Heart right ventricle (tissue), 16 donors: ENCODE measurements at places on chromosomes 1 and 21.

- DNase-seq: no peak
Observed at GRCh38 chr1:243979396-243979795, 71.7 kb upstream of the ZBTB18 start.

GRCh38 chr1:16215882-16216753 lies 3.7 kb upstream of the ARHGEF19 start:
- peak; percentile 74 for DNase-seq

GRCh38 chr1:208000504-208000903 lies 89.6 kb upstream of the CD34 start:
- no peak for DNase-seq

GRCh38 chr1:2989976-2990375 lies 31.3 kb upstream of the ACTRT2 start:
- no peak for DNase-seq

DNA sequence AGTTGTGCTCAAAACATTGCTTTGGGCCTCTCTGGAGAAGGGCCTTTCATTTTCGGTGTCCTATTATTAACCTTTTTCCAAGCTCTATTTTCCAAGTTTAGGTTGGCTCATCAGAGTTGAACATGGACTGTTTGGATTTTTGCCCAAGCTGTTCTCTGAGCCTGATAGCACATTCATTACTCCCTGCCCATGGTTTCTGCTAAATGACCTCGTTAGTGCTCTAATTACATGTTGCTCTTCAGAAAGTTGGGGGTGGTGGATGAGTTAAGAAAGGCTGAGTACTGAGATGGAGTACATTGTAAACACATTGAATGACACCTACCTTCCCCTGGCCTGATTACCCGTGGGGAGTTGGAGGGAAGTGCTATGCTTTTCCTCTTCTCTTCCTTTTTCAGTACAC lies 38.9 kb downstream of the LMO4 start:
- DNase-seq: no peak

GRCh38 chr1:55813618-55814017 lies 598.5 kb upstream of the USP24 start:
- DNase-seq: peak; percentile 27

- DNase-seq: peak; percentile 50
Observed at GRCh38 chr21:36104317-36105300, 30.3 kb upstream of the CBR3 start.

DNA sequence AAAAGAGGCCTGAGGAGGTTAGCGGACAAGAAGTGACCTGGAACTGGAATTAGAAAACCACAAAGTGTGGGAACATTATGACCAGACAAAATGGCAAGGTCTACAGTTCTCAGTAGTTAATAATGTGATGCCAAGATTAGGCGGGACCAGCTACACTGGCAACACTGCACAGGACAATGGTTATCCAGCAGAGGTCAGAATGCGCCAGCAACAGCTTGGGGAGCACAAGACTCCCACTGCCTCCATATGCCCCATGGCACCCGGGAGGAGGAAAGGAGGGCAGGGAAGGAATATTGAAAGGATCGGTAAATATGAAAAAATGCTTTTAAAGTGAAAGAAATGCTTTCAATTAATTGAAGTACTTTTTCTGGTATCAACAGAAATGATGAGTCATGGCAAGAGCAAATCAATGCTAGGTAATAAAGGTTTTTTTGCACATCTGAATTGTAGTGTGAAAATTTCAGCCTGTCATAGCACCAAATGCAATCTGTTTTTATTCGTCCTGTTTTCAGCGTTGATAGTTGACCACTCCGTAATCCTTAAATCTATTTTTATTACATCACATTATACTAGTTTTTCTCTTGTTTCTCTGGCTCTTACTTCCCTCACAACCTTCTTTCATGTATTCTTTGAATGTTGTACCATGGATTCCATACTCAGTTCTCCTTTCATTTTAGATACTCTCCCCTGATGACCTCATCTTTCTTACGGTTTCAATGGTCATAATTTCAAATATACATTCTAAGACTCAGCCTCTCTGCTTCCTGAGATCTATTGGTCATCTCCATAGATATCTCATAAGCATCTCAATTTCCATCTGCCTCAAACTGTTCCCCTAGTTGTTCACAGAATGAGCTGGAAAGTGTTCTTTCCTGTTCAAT lies 30.7 kb downstream of the VCAM1 start:
- DNase-seq: no peak

- DNase-seq: no peak
Observed at GRCh38 chr1:6907676-6908434, 122.6 kb downstream of the CAMTA1 start.

GRCh38 chr1:221778535-221779142 lies 36.8 kb upstream of the DUSP10 start:
- DNase-seq: no peak

GRCh38 chr1:8746554-8746953 lies 70.9 kb downstream of the RERE start:
- no peak for DNase-seq

DNA sequence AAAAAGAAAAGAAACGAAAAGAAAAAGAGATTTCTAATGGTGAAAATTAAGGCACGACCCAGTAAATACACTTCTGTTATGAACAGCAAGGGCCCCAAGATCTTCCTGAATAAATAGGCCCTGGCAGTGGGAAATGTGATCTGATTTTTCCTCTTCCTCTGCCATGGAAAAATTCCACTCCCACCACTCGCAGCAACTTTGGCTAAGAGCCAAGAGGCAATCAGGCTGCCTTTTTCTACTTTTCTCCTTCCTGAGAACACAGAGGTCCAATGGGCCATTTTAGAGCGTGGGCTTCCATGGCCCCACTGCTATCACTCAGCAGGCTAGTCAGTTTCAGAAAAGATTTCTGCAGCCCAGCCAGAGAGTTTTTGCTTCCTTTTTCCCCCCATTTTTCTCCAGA lies 33.7 kb upstream of the AK4 start:
- peak; percentile 63 for DNase-seq

DNA sequence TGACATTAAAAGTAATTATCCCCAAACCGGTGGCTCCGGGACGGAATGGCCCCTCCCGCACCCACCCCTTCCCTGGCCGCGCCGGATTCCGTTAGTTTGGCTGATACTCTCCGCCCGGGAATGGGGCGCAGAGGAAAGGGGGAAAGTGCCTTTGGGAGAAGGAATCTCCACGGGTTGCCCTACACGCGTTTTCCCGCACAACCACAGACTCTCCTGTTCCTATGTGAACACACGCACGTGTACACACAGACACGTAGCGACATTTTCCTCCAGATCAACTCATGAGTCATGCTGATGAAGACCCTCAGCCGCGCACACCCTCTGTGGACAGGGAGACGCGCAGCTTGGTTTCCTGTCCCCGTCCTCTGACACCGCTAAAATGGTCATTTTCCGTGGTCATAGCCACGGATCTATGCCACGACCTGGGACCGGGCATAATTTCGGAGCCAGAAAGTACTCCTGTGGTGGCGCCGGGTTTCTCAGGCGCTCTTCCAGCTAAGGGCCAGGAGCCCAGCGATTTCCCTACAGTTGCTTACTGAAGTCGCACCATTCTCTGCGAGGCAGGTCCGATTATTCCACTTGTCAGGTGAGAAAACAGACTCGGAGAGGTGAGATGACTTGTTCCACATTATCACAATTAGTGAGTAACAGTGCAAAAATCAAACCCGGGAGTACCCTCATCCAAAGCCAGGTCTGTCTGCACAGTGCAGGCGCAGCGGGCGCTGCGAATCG lies 4.0 kb upstream of the DMRTA2 start:
- no peak for DNase-seq

DNA sequence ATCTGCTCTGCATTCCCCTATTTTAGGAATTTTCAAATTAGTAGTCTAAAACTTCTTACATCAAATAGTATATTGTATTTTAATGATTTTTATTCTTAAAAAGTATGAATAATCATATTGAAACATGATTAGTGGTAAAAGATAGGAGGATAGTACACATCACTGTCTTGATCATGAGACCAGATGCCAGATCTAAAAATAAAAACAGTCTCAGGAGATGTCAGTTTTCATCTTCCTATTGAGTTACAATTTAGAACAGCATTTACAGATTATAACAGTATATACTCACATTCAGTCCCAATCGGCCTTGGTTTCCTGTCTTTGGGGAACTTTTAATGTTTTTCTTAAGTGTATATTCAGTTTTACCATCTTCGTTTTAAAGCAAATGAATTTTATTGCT lies 95.9 kb downstream of the USP25 start:
- no peak for DNase-seq

GRCh38 chr1:6590046-6590445 lies 10.3 kb downstream of the ZBTB48 start:
- no peak for DNase-seq

DNA sequence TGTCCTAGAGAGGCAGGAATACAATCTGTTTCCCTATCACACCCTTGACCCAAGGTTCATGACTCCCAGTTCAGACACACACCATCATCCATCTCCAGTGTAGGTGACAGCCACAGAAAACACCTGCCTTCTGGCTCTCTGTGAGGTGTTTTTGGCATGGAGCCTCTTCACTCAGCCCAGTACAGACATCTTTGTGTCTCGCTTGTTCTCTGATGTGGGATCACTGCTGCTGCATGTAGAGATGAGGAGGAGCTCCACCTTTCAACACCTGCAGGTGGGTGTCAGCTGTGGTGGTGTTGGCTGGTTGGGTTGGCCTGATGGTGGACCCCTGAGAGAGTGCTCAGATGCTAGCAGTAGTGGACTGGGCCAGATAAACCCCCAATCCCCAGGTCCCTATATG lies 916.7 kb upstream of the B3GALT2 start:
- DNase-seq: no peak

DNA sequence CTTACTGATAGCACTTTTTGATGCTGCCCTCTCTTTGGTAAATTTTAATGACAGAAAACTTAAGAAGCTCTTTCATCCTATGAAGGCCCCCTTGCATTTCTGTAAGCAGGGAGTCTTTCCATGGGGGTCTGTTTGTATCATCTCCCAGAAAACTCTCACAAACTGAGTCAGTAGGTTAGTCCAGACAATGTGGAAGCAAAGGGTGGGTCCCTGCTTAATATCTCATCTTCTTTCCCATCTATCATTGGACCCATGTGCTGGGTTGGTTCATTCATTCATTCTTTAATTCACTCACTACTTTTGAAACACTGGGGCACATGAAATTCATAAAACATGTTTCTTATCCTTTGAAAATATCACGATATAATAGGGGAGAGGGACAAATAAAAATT lies 164.3 kb downstream of the NTMT2 start:
- DNase-seq: no peak

DNA sequence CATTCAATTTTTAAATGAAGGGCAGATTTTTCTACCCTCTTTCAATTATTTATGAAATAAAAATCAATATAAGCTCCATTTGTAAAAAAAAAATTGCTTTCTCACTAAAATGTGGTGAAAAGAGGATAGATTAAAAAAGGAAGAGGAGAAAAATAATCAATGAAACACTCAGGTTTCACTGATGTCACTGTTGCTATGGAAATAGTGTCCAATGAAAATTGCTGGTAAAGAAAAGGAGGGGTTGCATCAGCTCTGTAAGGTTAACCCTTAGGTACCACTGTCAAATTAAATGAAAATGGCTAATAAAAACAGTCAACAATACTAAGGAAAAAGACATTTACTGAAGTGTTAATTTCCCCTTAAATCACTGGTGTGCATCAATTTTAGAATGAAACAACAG lies 91.6 kb upstream of the TTC39A start:
- no peak for DNase-seq

GRCh38 chr1:193438312-193438711 lies 251.9 kb upstream of the B3GALT2 start:
- DNase-seq: no peak

- DNase-seq: no peak
Observed at GRCh38 chr1:107551456-107551855, 410.6 kb downstream of the NTNG1 start.

- DNase-seq: no peak
Observed at GRCh38 chr1:17731460-17731859, 23.7 kb upstream of the ACTL8 start.

DNA sequence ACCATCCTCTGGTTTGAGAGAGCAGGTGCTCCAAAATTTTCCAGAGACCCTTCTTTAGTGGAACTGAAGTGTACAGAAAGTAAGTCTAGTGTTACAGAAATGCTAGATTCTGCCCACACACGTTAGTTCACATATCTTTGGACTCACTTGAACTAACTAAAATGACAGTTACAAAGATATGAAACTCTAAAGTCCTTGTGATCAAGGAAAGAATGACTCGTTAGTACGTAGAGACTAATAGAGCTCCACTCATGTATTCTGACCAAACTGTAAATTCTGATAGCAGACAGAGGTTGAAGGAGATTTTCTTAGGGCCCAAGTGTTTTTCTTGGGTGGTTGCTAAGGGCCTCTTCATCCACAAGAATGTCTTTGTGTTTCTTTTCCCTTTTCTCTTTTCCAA lies 491.5 kb upstream of the B3GALT2 start:
- DNase-seq: no peak

GRCh38 chr1:204408074-204408507 lies 3.5 kb downstream of the PPP1R15B start:
- peak; percentile 56 for DNase-seq

DNA sequence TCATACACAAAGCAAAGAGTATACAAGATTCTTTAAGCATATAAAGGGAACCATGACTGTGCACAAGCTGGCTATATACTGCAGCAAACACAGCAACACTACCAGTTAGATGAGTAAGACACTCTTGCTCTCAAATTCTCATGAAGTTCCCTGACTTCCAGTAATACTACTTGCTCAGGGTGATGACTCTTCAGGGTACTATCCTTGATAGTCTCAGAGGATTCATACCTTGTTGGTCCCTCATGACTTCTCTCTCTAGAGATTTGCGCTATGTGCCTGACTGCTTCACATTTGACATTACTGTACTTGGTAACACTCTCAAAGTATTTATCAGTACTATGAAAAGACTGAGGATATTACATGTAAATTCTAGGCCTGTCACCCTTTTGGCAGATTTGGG lies 159.8 kb upstream of the ZRANB2 start:
- no peak for DNase-seq

GRCh38 chr1:46687921-46688509 lies 16.4 kb downstream of the TEX38 start:
- DNase-seq: no peak

DNA sequence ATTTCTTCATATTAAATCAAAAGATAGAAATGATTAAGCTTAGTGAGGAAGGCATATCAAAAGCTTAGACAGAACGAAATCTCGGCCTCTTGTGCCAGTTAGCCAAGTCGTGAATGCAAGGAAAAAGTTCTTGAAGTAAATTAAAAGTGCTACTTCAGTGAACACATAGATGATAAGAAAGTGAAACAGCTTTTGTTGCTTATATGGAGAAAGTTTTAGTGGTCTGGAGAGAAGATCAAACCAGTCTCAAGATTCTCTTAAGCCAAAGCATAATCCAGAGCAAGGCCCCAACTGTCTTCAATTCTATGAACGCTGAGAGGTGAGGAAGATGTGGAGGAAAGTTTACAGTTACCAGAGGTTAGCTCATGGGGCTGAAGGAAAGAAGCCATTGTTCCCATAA lies 88.4 kb downstream of the ADGRL2 start:
- no peak for DNase-seq

- no peak for DNase-seq
Observed at GRCh38 chr1:90414201-90414600, 302.9 kb downstream of the BARHL2 start.

GRCh38 chr1:106037526-106037925 lies 1018.9 kb upstream of the PRMT6 start:
- DNase-seq: no peak
